ENCODE measurements at places on chromosomes 12 and 14.

GRCh38 chr12:77213319-77213718, 147.9 kb upstream of the E2F7 start:
- no peaks in the 10 kb centered on the region for H3K27me3 ChIP-seq
- no peaks in the 10 kb centered on the region for H3K4me1 ChIP-seq
- H3K4me3 ChIP-seq: no peak overlapping the region
- DNase-seq: no peak
- H3K36me3 ChIP-seq: no peaks in the 10 kb centered on the region

- no peak overlapping the region for H3K4me3 ChIP-seq
- no peak overlapping the region for H3K27ac ChIP-seq
- no peak for DNase-seq
- H3K4me1 ChIP-seq: peaks cover 10% of the 10 kb centered on the region
- no peaks in the 10 kb centered on the region for H3K27me3 ChIP-seq
Observed at GRCh38 chr14:68759017-68759560, 33.8 kb downstream of the ZFP36L1 start.

DNA sequence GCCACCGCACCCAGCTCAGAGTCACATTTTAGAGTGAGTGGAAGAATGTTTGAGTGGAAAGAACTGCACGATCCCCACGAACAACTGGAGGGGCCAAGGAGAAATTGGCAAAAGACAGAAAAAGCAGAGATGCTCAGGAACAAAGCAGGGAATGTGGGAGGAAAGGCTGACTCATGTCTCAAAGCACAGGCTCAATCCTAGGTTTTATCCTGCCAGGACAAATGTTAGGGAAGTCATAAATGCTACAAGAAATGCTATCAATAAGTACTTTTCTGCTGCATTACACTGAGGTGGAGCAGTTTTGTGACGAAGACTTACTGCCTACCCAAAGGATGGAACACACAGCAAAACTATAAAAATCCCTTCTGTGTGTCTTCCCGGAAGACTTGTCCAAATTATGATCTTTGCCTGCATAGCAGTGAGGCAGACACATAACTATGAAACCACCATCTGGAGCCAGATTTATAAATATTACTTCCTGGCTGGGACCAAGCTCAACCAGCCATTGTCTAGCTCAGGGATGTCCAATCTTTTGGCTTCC, 26.7 kb downstream of the NIN start:
- no peak overlapping the region for H3K4me3 ChIP-seq
- no peaks in the 10 kb centered on the region for H3K27me3 ChIP-seq
- no peaks in the 10 kb centered on the region for H3K4me1 ChIP-seq
- DNase-seq: no peak
- H3K27ac ChIP-seq: no peak overlapping the region
- H3K36me3 ChIP-seq: no peaks in the 10 kb centered on the region

DNA sequence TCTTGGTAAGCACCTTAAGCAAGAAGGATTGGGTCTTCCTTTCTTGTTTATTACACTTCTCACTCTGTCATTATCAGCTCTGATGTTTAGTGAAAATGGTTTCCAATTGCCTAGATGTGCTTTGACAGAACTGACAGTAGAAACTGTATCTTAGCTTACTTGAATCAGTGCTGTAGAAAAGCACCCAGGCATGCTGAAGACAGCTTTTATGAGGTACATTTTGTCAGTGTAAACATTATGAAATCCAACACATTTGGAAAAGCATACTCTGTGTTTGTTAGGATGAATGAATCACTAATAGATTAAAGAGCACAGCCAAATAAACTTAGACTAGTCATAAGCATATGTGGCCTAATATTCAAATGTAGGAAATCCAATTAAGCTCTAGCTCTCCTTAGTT, 290.2 kb upstream of the NPAS3 start:
- H3K4me1 ChIP-seq: no peaks in the 10 kb centered on the region
- H3K27ac ChIP-seq: no peak overlapping the region

- no peaks in the 10 kb centered on the region for H3K4me1 ChIP-seq
- H3K36me3 ChIP-seq: no peaks in the 10 kb centered on the region
- no peak overlapping the region for H3K27ac ChIP-seq
- DNase-seq: no peak
- H3K27me3 ChIP-seq: peaks cover 15% of the 10 kb centered on the region
Observed at GRCh38 chr14:54207476-54208462, 189.0 kb upstream of the CDKN3 start.

DNA sequence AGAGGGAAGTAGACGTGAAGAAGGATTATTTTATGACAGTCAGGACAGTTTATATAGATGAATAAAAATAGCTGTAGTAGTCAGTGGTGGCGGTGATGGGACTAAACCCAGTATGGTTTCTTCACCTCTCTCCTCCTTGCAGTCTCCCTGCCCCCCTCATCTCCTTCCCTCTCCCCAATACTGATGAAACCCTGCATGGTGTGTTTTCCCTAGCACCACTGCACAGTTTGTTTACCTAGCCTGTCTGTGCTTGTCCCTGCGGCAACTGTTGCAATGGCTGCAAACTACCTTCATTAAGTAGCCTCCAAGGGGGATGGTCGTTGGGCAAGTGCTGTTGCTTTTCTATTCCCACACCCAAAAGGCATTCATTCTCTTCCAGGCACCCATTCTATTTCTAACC, 14.7 kb downstream of the PCBP2 start:
- peaks cover 46% of the 10 kb centered on the region for H3K4me1 ChIP-seq
- H3K4me3 ChIP-seq: no peak overlapping the region
- H3K27ac ChIP-seq: peak overlapping the region; percentile 28
- H3K36me3 ChIP-seq: peaks cover 62% of the 10 kb centered on the region

DNA sequence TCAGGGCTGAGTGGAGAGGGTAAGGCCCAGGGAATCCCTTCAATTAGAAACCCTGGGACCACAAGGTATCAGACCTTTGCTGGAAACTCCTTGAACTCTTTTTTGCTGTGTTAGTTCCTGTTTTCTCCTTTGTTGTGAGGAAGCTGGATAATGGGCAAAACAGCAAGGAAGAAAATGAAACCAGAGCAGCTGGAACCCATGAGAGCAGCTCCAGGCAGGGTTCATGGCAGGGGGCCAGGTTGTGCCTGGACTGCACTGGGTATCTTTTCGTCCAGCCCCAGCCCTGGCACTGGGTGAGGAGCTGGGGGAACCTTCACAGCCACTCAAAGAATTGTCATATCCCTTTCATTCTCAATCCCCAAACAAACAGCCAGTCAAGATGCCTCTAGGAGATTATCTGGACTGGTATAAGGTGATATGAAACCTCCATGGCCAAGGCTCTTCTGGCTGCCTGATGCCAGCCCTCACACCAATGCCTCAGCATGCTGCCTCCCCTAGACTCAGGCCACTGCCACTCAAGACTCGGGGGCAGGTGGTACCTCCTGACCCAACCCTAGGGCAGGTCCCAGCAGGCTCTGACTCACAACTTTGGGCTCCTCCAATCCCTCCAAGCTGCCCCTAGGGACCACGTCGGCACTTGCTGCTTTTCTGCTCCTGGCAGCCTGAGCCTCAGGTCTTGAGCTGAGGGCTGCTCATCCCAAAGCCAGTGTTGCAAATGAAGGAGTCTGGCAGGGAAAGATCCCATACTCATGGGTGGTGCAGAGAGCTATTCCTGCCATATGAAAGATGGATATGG, 16.5 kb downstream of the FAM186B start:
- peaks cover 6% of the 10 kb centered on the region for H3K36me3 ChIP-seq
- H3K27me3 ChIP-seq: no peaks in the 10 kb centered on the region
- no peak for DNase-seq
- H3K27ac ChIP-seq: no peak overlapping the region
- no peaks in the 10 kb centered on the region for H3K4me1 ChIP-seq
- no peak overlapping the region for H3K4me3 ChIP-seq

- DNase-seq: no peak
- no peaks in the 10 kb centered on the region for H3K36me3 ChIP-seq
Observed at GRCh38 chr12:14874882-14875281, 10.8 kb downstream of the MGP start.

- H3K27ac ChIP-seq: no peak overlapping the region
- H3K27me3 ChIP-seq: no peaks in the 10 kb centered on the region
- no peak for DNase-seq
- no peak overlapping the region for H3K4me3 ChIP-seq
- H3K36me3 ChIP-seq: no peaks in the 10 kb centered on the region
Observed at GRCh38 chr14:104292084-104292970, 153.9 kb downstream of the KIF26A start.

- H3K4me3 ChIP-seq: peak overlapping the region; percentile 50
- H3K27ac ChIP-seq: peak overlapping the region; percentile 19
- H3K4me1 ChIP-seq: peaks cover 16% of the 10 kb centered on the region
Observed at GRCh38 chr12:27534060-27534764, 10.2 kb downstream of the PPFIBP1 start.

GRCh38 chr12:118503476-118503875, 127.1 kb downstream of the SUDS3 start:
- no peaks in the 10 kb centered on the region for H3K4me1 ChIP-seq
- H3K4me3 ChIP-seq: no peak overlapping the region
- no peak for DNase-seq
- H3K36me3 ChIP-seq: no peaks in the 10 kb centered on the region
- H3K27me3 ChIP-seq: peaks cover 6% of the 10 kb centered on the region

DNA sequence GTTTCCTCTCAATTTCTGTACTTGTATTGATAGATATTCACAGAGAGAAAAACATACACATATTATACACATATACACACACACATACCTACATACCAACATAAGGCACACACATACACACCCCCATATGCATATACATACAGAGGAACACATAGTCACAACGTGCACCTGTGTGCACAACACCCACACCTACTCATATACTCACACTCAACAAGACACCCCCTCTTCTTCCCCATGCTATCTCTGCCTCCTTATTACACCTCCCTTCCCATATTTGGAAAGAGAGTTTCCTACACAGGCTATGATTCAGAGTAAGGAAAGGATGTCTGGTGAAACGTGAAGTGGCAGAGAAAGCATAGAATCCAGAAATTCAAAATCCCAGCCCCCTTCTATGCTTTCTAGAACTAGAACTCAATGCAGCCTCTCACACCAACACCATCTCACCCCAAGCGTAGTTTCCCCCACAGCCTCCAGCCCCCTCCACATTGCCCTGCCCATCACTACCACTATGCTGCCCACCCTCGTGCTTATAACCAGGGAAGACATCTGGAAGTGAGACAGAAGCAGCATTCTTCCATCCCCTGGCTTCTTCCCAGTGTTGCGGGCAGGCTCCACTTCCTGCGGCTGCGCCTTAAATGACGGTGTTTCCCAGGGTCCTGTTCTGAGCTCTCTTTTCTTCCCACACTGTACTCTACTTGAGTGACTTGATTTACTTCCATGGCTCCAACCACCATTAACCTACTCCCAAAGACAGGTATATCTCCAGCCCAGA, 2.4 kb downstream of the RNASE8 start:
- H3K27ac ChIP-seq: no peak overlapping the region
- peaks cover 24% of the 10 kb centered on the region for H3K27me3 ChIP-seq
- no peaks in the 10 kb centered on the region for H3K36me3 ChIP-seq
- no peak for DNase-seq

- no peaks in the 10 kb centered on the region for H3K4me1 ChIP-seq
- H3K27ac ChIP-seq: no peak overlapping the region
- H3K27me3 ChIP-seq: no peaks in the 10 kb centered on the region
- H3K4me3 ChIP-seq: no peak overlapping the region
- H3K36me3 ChIP-seq: no peaks in the 10 kb centered on the region
- DNase-seq: no peak
Observed at GRCh38 chr12:115097416-115097815, 413.4 kb upstream of the TBX3 start.

- H3K27me3 ChIP-seq: no peaks in the 10 kb centered on the region
- peak within 1 kb of the TSS; percentile 91 for H3K27ac ChIP-seq
- peak within 1 kb of the TSS; percentile 96 for H3K4me3 ChIP-seq
- peaks cover 36% of the 10 kb centered on the region for H3K36me3 ChIP-seq
- peaks cover 75% of the 10 kb centered on the region for H3K4me1 ChIP-seq
Observed at GRCh38 chr12:9760699-9761418, at the start of gene CD69. Gene CD69, minus strand, starts transcription at chr12:9760901. Its CDS starts 81 bp downstream, at chr12:9760820.

DNA sequence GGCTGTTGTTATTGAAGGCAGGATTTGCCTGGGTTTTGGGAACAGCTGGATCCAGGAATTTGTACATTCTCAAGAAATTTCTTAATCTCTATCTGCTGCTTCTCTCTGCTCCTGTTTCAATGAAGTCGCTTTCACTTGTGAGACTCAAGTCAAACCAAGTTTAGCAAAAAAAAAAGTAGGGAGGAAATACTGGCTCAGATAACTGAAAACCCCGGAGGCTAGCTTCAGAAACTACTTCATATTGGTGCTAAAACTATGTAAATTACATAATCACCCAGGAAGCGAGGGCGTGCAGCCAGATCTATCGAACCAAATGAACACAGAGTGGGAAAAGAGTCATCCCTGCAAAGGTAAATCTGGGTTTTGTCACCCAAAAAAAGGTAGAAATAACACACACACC, 68.3 kb upstream of the FICD start:
- no peaks in the 10 kb centered on the region for H3K36me3 ChIP-seq
- no peak overlapping the region for H3K27ac ChIP-seq
- peaks cover 24% of the 10 kb centered on the region for H3K27me3 ChIP-seq
- H3K4me3 ChIP-seq: no peak overlapping the region
- DNase-seq: no peak
- no peaks in the 10 kb centered on the region for H3K4me1 ChIP-seq

- H3K4me3 ChIP-seq: no peak overlapping the region
- peaks cover 12% of the 10 kb centered on the region for H3K4me1 ChIP-seq
- DNase-seq: no peak
Observed at GRCh38 chr12:29314416-29314815, 66.6 kb downstream of the ERGIC2 start.

- no peak for DNase-seq
- peak overlapping the region; percentile 80 for H3K4me3 ChIP-seq
- H3K27ac ChIP-seq: no peak overlapping the region
- no peaks in the 10 kb centered on the region for H3K36me3 ChIP-seq
Observed at GRCh38 chr12:130775953-130776856, 60.1 kb upstream of the RIMBP2 start.

- H3K36me3 ChIP-seq: no peaks in the 10 kb centered on the region
- peaks cover 10% of the 10 kb centered on the region for H3K27me3 ChIP-seq
- H3K4me3 ChIP-seq: no peak overlapping the region
- no peaks in the 10 kb centered on the region for H3K4me1 ChIP-seq
- no peak overlapping the region for H3K27ac ChIP-seq
Observed at GRCh38 chr14:106823552-106823951, 1297.2 kb downstream of the TMEM121 start.

DNA sequence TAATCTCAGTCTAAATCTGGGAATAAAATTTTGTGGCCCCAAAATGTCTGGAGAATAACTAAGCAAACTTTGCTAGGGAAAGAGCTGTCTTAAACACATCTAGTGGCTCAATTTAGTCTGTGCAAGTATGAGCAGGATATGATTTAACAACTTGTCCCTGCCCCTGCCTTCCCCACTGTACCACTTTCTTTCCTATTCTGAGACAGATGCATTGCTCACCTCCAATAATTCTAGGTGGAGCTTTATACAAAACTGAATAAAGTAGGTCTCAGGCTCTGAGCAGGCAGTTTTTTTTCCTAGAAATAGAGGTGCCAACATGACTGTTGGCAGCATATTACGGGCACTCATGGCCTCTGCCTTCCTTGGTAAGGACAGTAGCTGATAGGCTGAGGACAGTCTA, 412.1 kb downstream of the DAD1 start:
- DNase-seq: no peak
- peaks cover 11% of the 10 kb centered on the region for H3K27me3 ChIP-seq
- peaks cover 22% of the 10 kb centered on the region for H3K4me1 ChIP-seq
- H3K27ac ChIP-seq: peak overlapping the region; percentile 50

Data from natural killer cell treated with Interleukin-12 subunit alpha and Interleukin-12 subunit beta and Interleukin-15 and Interleukin-18, amount 100 ng/mL, for 72 hours (primary cell).